ENCODE measurements at places on chromosomes 13 and 19. TPM values are rescaled to one million over a fixed set of nuclear protein-coding genes. Genes with fewer than 3 reads are reported as not detected.

Gene SIGLEC7
- not detected for polyA plus RNA-seq

Gene SHISA2
- polyA plus RNA-seq, result 0.04 TPM

Gene KANK3
- polyA plus RNA-seq, result not detected

Gene DZIP1
- polyA plus RNA-seq, result 11.4 TPM

Gene ATP4B
- not detected for polyA plus RNA-seq

Gene ATP7B
- polyA plus RNA-seq, result 1.9 TPM

Gene RXFP2
- 0.02 TPM for polyA plus RNA-seq

DNA sequence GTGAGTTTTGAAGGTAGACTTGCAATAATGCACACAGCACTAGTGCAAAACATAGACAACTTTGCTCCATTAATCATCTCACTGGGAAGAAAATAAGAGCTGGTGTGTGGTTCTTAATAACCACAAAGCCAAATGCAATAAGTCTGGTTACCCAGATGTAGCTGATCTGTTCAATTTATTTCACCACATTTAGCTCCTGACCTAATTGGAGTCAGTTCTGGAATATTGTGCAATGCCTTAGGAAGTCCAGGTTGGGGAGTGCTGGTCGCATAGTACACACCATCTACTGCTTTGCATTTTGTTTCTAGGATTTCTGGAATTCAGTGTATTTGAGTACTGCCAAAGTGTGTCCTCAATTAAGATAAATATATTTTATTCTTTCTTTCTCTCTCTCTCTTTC lies 483.3 kb upstream of the SPRY2 start:
- no peak for DNase-seq

- DNase-seq, result no peak
Observed at GRCh38 chr13:21670883-21671619, at the start of gene FGF9. TSS of gene FGF9 (plus strand) at chr13:21671073. CDS start at chr13:21671913, 840 bp downstream.

GRCh38 chr13:88925954-88926353 lies 1254.8 kb downstream of the SLITRK5 start:
- no peak for DNase-seq

DNA sequence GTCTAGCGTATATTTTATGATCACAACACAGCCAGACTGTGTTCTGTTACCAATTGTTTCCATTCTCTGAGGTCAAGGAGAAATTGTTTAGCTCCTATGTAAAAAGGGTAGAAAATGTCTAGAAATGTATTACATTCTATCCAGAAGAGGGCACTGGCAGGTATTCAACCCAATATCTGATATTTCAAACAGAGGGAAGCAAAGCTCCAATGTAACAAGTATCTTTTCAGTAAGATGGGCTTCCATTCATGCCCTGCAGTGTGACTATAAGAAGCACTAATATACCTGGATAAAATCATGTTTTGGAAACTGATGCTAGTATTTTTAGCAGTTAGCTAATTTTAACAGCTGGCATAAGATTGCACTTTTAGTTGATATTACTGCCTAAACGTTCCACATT lies 312.7 kb downstream of the FGF14 start:
- DNase-seq, result no peak

DNA sequence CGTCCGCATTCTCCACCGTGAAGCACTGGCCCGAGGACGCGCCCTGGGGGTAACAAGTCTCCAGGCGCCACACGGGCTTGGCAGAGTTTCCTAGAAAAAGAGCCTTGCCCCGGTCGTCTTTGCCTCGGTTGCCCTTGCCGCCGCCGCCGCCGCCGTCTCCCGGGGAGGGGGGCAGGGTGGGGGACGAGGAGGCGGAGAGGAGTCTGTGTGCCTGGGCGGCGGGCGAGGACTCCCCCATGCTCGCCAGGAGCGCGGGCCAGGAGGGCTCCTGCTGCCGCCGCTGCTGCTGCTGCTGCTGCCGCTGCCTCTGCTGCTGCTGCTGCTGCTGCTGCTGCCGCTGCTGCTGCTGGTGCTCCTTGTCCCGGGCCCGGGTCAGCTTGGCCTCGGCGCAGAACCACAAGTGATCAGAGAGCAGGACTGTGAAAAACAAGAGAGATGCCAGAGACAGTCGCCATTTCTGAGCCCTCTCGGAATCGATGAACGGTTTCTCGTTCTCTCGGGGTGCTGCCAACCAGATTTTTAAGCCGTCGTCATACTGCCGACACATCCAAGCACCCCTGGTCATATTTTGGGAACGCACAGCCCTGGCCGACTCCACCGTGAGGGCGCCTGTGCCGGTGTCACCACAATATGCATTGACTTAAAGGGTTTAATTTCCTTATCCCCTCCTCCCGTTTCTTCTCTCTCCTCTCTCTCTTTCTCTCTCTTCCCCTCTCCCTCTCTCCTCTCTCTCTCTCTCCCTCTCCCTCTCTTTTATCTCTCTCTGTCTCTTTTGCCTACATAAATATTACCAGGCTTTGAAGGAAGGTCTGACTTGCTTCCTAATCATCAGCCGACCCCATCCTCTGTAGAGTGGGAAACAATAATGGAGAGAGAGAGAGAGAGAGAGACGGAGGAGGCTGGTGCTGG lies 349.1 kb downstream of the LIG4 start:
- DNase-seq, result no peak

GRCh38 chr13:59480396-59481259 lies 683.1 kb downstream of the DIAPH3 start:
- DNase-seq, result no peak

- no peak for DNase-seq
Observed at GRCh38 chr13:95212983-95213850, 88.0 kb downstream of the ABCC4 start.

All from BJ (cell line).